Trophoblast cell (in vitro differentiated cells and primary cell): ENCODE measurements at places on chromosomes 3 and 15.

DNA sequence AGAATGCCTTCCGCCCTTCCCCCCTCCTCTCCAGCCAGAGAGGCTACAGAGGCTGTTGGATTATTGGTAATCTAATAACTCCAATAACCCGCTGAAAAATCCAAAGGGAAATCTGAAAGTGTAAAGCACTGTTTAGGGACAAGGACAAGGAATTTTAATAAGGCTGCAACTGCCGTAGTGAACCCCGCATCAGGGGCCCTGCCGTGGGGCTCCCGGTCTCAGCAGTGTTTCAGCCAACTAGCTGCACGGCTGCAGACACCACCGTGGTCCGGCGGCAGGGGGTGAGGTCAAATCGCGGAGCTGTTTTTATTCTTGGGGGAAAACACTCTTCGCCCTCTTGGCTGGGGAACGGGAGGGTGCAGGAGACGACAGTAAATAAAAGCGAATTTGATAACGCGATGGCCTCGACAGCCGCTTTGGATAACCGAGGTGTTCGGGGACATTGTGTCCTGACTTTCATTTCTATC lies 6.1 kb downstream of the BCL6 start:
- no peak for DNase-seq

DNA sequence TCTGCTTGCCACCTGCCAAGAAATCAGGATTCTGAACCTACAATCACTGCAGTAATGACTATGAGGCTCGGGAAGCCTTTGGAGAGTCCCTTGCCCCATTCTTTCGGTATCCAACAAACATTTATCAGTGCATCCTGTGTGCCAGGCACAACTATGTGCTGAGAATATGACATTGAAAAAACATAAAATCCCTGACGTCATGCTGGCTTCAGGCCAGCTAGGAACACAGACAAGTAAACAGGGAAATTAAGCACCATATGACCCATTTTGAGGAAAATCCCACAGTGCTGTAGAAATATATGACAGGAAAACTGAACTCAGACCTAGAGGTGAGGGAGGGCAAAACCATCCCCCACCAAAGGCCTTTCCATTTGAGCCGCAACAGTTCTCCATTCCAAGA lies 34.1 kb upstream of the DET1 start:
- no peak for DNase-seq

GRCh38 chr3:69088063-69088462 lies 3.3 kb downstream of the ARL6IP5 start:
- peak; percentile 55 for DNase-seq

DNA sequence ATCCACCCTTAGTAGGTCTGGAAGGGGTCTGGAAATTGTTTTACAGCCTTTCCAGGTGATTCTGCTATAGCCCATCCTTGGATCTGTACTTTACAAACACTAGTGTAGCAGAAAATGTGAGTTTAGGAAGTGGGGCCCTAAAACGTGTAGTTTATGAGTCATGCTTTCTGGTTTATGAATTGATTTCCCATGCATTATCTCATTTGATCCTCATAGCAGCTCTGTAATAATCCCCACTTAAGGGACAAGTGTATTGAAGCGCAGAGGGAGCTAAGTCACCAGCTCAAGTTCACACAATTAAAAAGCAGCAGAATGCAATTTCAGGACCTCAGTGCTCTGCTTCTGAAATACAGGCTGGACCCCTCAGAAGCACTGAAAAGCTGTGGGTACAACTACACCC lies 22.7 kb upstream of the STARD5 start:
- no peak for DNase-seq

DNA sequence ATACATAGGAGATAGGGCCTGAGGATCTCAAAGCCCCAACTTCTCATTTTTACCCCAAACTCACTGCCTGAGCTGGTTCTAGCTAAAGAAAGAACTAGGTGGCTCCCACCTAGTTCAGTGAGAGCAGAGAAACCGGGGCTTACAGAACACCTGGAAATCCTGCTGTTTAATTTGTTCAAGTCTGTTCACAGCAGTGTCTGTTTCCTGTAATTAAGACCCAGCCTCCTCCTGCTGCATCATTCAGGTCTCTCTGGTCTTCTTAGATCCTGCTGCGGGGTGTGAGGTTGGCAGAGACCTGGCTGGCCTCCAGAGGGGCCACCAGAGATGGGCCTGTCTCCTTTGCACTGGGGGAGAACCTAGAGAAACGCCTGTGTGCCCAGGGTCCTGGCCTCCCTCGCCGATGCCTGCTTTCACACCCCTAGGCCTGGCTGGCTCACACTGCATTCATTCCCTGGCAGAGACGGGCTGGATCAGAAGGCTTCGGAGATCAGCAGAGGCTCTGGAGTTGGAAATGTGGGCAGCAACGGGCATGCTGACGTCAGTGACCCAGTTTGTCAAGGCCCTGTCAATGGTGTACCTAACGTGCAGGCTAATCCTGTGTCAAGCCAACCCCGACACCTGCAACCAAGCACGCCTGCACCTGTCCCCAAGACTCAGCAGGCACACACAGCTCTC lies 4.9 kb upstream of the CHRNA3 start:
- no peak for DNase-seq

- DNase-seq, result peak; percentile 29
Observed at GRCh38 chr3:41267975-41268640, 68.8 kb downstream of the CTNNB1 start.

DNA sequence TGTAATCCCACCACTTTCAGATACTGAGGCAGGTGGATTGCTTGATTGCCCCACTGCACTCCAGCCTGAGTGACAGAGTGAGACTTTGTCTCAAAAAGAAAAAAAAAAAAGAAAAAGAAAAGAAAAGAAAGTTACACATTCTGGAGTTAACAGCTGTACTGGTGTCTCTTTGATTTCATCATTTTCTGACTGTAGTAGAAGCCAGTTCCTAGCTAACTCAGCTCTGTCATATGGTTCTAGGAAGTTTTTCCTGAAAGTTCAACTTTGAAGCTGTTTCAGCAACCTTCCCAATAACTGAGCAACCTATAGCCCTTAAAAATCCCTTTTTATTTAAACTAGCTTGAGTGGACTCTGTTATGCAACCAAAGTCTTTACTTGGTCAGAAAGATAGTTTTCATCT lies 104.6 kb upstream of the STRIT1 start:
- DNase-seq, result no peak

- no peak for DNase-seq
Observed at GRCh38 chr3:158841387-158841786, 39.5 kb downstream of the MFSD1 start.

DNA sequence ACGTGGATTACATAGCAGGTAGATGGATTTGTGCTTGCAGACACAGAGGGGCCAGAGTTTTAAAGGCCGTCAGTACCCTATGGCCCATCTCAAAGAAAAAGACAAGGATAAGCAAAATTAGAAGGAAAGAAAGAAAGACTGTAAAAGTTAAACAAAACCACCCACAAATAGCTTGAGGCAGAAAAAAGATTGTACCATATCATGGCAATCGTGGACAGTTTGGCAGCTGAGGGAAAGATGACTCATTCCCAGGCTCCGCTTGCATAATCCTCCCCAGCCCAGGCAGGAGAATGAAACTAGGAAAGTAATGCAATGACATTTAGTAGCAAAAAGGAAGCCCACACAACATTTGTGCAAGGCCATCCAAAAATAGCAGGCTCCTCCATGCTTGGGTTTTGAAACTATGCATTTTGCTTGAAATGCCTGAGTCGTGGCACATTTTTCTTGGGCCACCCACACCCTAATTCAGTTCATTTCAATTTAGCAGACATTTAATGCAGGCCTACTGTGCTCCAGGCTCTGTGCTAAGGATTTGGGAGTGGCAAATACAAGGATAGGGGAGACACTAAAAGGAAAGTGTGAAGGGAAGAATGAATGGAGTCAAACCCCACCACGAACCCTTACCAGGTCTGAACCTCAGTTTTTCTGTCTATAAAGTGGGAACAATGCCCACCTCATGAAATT lies 40.9 kb upstream of the SMAD3 start:
- peak; percentile 98 for DNase-seq

DNA sequence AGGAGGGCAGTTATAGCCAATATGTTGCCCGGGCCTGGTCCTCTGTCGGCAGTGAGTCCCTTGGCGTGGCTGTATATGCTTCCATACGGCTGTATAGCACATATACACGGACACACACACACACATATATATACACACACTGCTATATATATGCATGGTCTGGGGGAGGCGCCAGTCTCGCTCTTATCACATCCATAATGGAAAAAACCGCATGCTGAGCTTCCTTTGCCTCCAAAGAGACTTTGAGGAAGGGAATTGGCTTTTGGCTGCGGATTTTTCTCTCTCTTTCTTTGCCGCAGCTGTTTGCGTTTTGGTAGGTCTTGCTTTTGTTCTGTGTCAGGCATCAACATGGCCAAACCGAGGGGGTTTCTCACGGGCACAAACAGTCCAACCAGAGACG lies 11.3 kb upstream of the TMEM115 start:
- DNase-seq, result no peak

DNA sequence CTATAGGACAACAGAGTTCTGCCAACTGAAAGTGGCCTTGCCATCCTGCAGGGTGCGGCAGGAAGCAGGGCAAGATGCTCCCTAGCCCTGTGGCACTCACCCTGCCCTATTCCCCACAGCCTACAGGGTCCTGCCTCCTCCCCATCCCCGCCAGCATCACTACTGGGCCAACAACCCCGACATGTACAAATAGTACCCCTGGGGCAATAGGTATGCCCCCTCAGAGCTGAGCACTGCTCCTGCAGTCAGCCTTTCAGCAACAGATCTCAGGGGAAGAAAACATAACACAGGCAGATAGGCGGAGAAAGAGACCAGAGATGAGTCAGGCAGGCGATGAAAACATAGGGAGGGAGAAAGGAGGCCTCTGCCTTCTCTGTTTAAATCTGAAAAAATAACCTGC lies 74.7 kb downstream of the XXYLT1 start:
- DNase-seq, result no peak

DNA sequence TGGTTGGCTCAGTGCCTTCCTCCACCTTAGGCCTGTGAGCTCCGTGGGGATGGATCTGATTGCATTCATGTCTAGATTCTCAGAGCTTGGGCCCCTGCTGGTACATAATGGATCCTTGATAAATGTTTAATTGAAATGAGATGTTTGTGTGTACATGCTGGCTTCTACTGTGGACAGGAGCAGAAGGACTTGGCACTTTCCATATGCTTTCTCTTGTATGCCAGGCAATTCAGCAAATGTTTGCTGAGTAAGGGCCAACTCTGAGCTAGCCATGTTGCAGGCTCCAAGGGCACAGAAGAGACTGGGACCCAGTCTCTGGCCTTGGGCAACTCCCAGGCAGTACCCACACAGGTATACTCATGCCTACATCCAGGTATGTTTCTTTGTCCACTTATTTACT lies 67.0 kb downstream of the RAB11A start:
- no peak for DNase-seq

DNA sequence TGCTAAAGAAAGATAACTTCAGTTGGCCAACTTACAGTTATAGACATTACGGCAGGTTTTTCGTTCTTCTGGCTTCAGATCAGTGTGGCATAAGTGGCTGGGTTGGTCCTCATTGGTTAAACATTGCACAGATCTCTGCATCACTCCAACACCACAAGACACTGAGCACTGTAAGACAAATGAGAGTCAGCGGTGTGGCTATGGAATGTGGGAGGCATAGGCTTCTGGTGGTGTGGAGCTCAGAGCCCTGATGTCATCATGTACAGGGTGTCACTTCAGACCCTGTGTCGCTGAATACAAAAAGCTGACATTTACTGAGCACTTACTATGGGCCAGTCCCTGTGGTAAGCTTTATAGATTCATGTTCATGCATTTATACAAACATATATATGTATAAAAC lies 146.0 kb downstream of the ADAMTS9 start:
- DNase-seq, result no peak

- no peak for DNase-seq
Observed at GRCh38 chr3:76646921-76647562, 392.9 kb upstream of the ROBO2 start.

- DNase-seq, result peak; percentile 1
Observed at GRCh38 chr15:35019404-35020327, 31.6 kb upstream of the ZNF770 start.

- DNase-seq, result no peak
Observed at GRCh38 chr3:127646501-127647046, 17.6 kb downstream of the PODXL2 start.

- DNase-seq, result peak; percentile 87
Observed at GRCh38 chr3:12288182-12289129, at the start of gene PPARG. PPARG (plus strand) TSS chr3:12289070; CDS start chr3:12379712, 90,642 bp downstream.

DNA sequence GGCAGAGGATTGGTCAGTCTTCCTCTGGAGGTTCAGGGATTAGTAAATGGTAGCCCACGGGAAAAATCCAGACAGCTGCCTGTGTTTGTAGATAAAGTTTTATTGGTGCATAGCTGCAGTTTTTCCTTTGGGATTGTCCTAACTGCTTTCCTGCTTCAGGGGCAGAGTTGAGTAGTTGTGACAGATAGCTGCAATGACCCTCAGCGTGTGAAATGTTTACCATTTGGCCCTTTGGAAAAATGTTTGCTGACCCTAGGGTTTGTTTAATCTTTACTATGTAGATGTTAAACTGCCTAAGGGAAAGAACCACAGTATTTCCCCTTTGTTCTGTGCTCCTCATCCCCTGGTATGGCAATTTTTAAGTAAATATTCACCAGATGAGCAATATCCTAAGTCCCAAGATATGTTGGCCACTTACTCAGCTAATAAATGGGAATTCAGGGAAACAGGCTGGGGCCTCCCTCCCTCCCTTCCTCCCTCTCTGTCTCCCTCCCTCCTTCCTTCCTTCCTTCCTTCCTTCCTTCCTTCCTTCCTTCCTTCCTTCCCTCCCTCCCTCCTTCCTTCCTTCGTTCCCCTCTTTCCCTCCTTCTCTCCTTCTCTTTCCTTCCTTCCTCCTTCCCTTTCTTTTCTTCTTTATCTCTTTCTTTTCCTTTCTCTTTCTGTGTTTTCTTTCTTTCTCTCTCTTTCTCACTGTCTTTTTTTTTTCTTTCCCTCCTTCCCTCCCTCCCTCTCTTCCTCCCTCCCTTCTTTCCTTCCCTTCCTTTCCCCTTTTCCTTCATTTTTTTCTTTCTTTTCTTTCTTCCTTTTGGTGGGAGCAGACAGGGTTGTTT lies 234.6 kb upstream of the BHLHE40 start:
- DNase-seq, result peak; percentile 80

GRCh38 chr3:147428754-147429153 lies 19.6 kb downstream of the ZIC1 start:
- no peak for DNase-seq

DNA sequence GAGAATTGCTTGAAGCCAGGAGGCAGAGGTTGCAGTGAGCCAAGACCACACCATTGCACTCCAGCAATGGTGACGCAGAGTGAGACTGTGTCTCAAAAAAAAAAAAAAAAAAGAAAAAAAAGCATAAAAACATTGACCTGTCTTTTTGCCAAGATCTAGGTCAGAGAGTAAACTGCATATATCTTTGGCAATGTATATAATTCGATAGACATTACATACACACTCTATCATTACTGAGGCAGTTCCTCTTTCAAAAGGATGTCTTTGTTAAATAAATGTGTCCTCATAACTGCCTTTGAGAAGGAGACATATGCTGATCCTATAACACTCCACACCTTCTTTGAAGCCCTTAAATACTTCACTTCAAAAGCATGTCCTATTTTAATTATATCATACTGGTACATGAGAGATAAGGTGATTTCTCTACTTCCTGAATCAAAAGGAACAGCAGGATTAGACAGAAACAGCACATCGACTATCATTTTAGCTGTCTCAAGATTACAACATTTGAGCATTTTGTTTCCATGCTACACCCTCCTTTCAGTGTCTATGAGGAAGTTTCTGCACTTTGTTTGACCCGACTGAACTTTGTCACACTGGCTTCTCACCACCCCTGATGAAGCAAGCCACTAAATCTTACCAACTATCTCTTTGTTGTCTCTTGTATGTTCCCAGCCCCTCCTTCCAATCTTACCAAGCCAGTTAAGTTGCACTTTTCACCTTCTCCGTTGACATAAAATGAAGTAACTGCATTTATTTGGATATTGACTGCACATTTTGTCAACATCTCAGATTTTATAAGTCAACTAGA lies 335.8 kb downstream of the MECOM start:
- no peak for DNase-seq
